HL-60 (cell line): ENCODE measurements at places on chromosomes 6 and 20.

DNA sequence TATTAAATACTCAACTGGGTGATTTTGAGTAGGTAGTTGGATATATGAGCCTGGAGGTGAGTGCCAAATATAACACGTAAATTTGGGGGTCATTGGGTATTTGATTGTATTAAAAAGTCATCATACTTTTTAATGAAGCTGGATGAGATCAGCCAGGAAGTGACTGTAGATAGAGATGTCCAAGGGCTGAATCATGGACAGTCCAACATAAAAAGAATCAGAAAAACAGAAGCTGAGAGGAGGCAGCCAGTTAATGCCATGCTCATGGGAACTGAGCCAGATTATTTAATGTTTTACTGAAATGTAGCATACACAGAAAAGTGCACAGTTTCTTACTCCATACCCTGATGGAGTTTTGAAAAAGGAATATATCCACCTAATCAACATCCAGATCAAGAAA is 435.5 kb upstream of the PLCB4 start:
- DNase-seq = no peak

- DNase-seq = no peak
Measured at GRCh38 chr20:9789131-9789530, 49.7 kb downstream of the PAK5 start.

DNA sequence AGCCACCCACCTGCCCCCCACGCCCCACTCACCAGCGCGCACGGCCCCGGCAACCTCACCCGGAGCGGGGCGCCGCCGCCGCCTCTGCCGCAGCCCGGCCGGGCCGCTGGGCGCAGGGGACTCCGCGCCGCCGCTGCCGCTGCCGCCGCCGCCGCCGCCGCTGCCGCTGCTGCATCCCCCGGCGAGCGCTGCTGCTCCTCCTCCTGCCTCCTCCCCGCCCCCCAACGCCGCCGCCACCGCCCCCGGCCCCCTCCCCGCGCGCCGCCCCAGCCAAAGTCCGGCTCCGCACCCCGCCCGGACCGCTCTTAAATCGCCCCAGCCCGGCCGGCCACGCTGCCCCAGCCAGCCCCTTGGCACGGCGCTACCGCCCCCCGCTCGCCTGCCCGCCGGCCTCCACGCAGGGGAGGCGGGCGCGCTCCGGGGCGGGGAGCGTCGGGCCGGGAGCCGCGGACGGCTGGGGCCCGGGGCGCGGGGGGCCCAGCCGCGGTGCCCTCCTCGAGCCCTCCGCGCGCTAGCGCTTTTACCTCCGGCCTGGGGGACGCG is at the start of gene SULF2:
Gene SULF2, minus strand, starts transcription at position 171 of the 543 bp plus-strand sequence. CDS start 28,118 bp downstream, outside the sequence.
- DNase-seq = no peak

GRCh38 chr6:1437553-1438406 is 48.4 kb downstream of the FOXF2 start:
- no peak for DNase-seq

- DNase-seq = no peak
Measured at GRCh38 chr6:46901882-46902314, 19.8 kb downstream of the ADGRF5 start.

DNA sequence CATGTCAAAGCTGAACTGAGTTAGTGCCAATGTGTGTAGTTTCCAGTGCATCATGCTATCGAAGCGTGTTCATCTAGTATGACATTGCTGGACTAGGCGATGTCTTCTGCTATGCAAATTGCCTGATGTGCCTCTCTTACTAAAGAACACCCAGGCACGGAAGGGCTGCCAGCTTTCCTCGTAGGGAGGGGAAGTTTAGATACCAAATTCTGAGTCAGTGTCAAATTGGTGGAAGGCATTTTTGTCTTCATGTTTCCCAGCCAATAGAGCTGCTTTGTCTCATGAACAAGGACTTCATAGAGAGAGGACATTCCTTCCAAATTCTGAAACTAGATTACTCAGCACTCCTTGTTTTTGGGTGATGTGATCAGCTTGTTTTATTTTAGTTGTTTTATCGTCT is 320.1 kb downstream of the BTBD3 start:
- no peak for DNase-seq

GRCh38 chr6:151434369-151434768 is 17.6 kb downstream of the RMND1 start:
- no peak for DNase-seq

GRCh38 chr6:33117811-33118277 is 42.1 kb downstream of the HLA-DPB1 start:
- no peak for DNase-seq

DNA sequence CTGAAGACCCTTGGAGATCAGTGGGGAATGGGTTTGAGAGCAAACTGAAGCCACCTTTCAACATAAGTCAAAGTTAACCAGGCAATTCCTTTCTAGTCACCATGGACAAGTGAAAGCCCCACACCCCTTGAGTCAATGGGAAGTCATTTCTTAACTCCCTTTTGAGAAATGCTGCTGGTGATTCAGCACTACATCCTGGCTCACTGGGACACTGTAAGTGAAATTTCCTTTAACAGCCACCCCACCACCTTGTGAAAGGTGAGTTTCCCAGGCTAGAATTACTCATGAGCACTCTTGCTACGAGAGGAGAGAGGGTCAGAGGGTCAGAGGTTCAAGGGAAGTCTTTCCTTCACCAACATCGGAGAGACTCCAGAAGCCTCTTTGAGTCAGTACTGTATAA is 93.3 kb upstream of the MARCKS start:
- DNase-seq = peak; percentile 23

GRCh38 chr6:79082304-79082703 is 4.2 kb upstream of the PHIP start:
- no peak for DNase-seq

DNA sequence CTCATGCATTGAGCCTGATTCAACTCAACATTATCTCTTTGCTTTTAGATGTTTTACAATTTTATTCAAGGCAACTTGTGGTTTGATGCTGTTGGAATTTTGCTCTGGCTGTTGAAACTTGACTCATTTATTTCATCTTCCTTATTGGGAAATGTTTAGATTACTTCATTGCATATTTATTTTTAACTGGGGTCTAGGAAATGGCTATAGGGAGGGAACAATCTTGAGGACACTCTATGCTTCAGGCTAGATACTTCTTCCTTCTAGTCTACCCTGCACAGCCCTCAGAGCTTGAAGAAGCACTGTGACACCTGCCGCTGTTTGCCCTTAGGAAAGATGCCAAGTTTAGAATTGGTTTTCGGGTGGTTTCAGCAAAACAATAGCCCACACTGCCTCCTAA is 183.4 kb downstream of the ADGRG6 start:
- DNase-seq = no peak

DNA sequence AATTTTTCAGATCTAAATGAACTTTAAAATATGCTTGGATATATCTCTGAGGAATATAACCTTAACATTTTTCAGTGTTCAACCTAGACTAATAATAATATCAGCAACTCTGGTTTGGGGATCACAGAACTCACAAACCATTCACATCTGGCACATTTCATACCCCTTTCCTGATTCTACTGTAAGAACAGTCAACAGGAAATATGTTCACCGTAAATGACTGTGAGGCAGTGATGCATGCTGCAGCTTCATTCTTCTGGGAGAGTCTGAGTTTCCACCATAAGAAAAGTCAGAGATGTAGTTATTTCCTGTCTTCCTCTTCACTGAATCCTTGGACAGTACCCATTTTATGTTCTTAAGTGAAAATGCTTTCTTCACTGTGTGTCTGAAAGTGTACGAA is 134.2 kb upstream of the IFNGR1 start:
- no peak for DNase-seq

GRCh38 chr6:25026723-25027122 is 91.0 kb upstream of the RIPOR2 start:
- no peak for DNase-seq

GRCh38 chr6:138970159-138970558 is 17.9 kb downstream of the REPS1 start:
- no peak for DNase-seq

- DNase-seq = no peak
Measured at GRCh38 chr6:48744948-48745347, 634.0 kb upstream of the PTCHD4 start.

DNA sequence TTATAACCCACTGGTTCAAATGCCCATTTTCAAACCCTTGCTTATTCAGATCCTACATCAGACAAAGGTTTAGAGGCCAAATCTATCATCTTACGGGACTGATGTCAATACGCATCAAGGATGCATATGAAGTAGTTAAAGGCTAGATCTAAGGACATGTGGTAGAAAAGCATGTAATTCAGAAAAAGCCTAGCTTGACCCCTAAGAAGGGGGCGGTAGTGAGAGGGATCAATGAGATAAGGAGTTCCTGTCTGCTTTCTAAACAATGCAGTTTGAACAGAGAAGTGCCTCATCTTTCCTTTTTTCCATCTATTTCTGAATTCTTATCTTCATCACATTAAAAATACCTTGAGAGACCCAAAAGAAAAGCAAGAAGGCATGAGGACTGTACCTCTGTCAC is 237.7 kb downstream of the ARHGAP18 start:
- DNase-seq = no peak

- DNase-seq = no peak
Measured at GRCh38 chr20:15498926-15499325, 1074.3 kb downstream of the KIF16B start.

GRCh38 chr6:25043892-25044291 is 108.1 kb upstream of the RIPOR2 start:
- no peak for DNase-seq

DNA sequence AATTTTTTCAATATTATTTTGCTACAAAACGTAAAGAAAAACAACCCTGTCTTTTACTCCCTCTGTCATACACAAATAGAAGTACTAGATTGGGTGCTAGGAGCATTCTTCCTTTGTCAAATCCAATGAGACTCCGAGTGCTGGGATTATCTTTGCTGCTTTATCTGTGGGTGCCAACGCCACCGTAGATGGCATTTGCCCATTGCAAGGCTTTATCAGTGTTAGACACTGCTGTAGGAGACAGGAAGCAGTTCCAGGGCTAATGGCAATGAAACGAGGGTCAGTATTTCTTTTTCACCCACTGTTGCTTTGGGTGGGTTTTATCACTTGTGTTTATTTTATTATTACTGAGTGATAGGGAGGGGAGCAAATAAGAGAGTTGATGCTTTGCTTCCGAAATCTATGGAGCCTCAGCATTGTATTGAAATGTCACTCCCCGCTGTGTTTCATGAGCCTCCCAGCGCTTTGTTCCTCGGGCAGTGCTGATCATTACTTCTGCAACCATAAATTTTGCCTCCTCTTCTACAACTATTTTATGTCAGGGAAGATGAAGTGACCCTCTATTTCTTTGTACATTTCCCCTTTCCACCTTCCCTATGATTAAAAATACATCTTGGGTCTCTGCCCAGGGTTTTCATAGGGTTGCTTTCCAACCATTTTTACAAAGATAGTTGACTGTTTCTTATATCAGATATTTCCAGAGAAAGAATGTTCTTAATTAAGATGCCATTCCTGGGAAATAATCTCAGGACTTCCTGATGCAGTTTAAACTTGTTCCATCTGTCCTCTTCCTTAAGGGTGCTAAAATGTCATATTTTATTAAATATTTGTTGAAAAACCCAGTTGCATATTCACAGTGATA is 86.7 kb upstream of the LAMP5 start:
- no peak for DNase-seq

DNA sequence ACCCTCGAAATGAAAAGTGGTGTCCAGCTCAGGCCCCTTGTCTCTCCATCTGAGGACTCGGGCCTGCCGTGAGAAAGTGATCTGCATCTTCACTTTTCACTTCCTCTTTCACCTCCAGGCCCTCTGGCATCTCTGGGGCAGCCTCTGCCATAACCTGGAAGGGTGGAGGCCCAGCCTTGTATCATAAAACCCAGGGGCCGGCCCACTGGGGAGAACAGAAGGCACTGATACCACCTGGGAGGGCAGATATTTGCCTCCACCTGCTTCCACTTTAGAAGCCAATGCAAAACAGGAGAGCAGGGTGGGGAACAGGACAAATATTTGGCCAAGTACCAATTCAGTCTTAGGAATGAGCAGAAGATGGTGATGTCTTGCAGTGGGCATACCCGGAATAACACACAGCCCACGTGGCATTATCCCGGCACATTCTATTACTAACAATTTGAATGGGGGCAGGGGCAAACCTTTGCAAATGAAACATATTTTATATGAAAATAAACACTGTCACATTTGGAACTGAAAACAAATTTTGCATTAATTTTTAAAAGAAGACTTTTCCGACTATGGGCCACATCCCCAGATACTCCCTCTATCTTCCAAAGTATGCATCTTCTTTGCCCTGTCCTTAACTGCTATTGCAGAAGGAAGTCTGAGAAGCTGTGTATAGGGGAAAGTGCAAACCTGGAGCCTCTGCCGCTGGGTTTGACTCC is 69.2 kb upstream of the TBC1D7 start:
- DNase-seq = peak; percentile 75

- no peak for DNase-seq
Measured at GRCh38 chr6:28005152-28005890, 48.3 kb downstream of the OR2B6 start.

DNA sequence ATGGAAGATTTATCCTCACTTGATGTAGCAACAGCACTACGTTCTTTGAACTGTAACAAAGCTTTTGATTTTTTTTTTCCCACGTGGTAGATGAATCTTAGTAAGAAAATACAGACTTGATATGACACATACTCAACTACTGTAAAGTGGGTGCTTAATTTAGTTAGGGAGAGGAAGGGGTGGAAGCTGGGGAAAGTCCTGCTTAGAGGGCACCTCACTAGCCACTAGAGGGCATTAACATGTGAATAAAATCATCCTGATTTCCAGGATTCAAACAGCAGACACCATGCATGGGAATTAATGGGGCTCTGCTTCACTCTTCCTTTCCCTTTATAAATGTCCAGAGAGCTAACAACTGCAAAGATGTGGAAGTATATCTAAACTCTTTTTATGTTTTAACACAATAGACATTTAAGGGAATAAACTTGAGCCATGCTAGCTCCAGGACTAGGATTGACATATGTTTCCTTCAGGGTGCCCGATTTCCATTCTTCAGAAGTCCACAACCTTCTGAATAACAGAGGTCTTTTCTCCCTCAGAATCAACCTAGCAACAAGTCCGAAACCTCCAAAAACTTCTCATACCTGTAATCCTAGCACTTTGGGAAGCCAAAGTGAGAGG is 250.1 kb downstream of the ATXN1 start:
- no peak for DNase-seq

DNA sequence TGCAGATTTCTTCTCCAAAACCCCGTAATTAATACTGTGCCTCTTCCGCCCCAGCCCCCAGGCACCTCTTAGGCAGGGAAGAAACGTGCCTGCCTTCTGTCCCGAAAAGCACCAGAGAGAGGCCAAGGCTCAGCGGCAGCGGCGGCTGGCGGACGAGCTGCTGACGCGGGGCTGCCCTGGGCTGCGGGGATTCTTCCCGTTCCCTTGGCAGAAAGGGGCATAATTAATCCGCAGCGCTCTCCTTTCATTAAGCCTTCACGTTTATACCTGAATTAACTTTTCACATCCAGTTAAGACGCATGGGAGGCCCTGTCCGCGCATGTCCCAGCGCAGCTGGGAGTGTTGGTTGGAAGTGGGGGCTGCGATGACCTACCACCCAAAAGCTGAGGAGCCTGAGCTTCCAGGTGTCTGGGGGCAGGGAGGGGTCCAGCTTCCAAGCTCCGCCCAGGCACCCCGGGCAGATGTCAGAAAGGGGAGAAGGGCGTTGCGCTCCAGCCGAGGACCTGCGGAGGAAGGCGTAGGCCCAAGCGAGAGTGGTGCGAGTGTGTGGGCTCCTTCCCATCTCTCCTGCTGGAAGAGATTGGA is 167.4 kb upstream of the LRFN2 start:
- no peak for DNase-seq
